ENCODE measurements at places on chromosomes 5 and 9.

GRCh38 chr5:129460672-129460935, 506 bp downstream of the ADAMTS19 start:
- DNase-seq, result no peak

GRCh38 chr9:133285252-133285775, 10.3 kb upstream of the ABO start:
- no peak for DNase-seq

DNA sequence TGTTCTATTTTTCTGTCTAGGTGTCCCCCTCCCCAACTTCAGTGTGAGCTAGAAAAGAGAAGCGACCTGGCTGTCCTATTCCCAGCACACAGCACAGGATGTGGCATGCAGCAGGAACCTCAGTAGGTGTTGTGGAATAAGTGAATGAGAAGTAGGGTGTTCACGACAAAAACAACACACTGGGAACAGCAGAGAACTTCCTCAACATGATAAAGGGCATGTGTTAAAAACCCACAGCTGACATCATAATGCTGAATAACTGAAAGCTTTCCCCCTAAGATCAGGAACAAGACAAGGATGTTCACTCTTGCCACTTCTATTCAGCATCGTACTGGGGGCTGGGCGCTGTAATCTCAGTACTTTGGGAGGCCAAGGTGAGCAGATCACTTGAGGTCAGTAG, 155.6 kb upstream of the ZNF618 start:
- no peak for DNase-seq

- no peak for DNase-seq
These were observed 453.2 kb downstream of the TUSC1 start for GRCh38 chr9:25224996-25225395.

DNA sequence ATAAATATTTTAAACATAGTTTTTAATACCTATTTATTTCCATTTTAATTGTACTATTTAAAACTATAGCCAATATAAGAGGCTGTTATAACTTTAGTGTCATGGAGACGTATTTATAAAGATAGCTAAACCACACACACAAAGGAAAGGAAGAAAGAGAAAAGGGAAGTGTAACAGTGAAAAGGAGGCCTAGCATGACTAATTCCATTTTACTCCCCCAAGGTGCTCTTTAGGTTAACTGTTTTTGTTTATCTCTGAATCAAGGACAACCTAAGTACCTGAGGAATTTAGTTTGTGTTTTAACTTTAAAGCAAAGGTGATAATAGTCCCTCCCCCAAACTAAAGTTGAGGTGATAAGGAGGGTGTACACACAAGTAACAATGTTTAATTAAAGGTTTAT, 1188.9 kb upstream of the C9orf72 start:
- no peak for DNase-seq

- no peak for DNase-seq
These were observed 48.4 kb downstream of the NDFIP1 start for GRCh38 chr5:142156839-142157463.

- DNase-seq, result no peak
These were observed 277.9 kb downstream of the GAS1 start for GRCh38 chr9:86669422-86669821.

Data from GM12864 (cell line).